ENCODE measurements at places on chromosomes 11 and 22.

DNA sequence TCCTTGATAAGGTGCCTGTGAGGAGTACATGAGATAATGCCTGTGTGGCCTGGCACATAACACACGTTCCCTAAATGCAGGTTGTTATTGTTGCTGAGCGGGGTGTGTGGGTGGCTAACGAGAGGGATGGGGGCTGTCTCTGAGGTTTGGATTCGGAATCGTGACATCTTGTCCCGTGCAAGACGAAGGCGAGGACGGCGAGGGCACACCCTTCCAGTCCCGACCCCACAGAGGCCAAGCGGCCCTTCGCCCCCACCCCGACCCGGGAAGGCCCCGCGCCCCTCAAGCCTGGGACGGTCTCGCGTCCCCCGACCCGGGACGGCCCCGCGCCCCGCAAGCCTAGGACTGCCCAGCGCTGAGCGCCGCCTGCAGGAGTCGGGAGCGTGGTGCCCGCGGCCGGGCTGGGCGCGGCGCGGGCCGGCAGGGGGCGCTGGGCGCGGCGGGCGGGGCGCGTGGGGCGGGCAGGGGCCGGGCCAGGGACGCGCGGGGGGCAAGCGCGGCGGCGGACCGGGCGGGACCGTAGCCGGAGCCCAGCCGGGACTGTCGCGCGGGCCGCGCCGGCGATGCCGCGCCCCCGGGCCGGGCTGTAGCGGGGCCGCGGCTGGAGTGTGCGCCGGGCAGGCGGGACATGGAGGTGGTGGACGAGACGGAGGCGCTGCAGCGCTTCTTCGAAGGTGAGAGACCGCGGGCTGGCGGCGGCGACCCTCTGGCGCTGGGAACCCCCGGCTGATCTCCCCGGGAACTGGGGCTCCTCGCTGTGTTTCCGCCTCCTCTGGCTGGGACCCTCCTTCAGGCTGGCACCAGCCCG is at the start of gene MYRF:
MYRF (plus strand) TSS at position 520 of the 808 bp plus-strand sequence; CDS start at position 629, 109 bp downstream.
- DNase-seq: peak; percentile 54

DNA sequence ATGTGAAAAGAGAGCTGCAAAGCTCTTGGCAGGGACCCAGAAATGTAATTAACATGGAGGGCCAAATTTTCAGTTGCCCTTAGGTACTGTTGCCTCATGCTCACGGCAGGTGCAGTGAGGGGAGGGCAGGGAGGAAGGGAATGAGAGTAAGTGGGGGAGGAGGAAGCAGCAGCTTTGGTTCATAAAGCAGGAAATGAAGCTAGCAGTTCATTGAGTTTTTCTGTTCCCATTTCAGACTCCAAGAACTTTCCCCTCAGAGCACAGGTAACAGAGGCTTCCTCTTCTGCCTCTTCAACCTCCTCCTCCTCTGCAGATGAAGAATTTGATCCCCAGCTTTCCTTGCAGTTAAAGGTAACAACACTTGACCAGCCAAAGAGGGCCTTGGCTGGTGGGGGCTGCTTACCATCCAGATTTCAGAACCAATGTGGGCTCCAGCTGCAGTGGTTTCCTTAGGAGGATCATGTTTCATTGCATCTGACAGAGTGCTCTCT is 57.9 kb upstream of the PARVA start:
- DNase-seq: no peak

DNA sequence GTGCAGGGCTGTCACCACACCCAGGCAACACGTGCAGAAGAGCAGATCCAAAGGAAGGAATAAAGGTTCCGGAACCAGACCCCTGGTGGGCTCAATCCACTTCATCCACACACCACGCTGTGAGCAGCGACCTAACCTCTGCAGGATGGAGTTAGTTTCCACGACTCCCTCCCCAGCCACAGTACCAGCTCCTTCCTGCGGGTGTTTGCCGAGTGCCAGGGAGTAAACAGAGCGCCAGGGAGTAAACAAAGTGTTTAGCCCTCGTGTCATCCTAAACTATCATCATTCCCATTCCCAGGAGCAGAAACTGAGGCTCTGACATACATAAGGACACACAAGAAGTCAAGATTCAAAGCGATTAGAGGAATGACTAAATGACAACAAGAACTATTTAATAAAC is 261.3 kb downstream of the MN1 start:
- no peak for DNase-seq

DNA sequence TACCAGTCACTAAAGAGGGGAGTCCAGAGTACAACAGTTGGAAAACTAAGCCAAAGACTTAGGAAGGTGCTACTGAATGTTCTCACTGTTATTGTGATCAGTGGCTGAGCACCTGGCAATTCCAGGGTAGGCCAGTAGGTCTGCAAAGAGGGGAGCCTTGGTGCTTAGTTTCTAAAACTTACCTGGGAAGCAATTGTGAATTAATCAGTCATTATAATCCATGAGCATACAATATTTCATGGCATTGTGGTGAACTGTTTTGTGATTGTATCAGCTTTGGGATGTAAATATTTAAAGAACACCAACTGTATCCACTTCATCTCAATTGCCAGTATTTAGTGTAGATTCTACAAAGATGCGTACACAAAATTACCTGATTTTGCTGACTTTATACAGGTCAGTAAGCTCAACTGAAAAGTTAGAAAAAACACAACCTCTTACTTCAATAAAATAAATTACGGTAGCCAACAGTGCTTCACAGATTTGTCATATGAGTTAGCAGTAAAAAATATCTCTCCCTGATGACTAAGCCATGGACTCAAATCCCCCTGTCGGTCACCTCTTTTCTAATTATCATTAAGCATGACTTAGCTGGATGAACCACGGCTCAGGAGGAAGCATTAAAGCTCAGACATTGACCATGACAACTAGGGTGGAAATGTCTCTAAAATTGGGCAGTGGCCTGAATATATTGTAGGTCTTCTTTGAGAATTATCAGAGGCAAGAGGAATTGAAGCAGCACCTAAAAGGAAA is 30.8 kb upstream of the SORL1 start:
- DNase-seq: peak; percentile 71

GRCh38 chr11:14775897-14776296 is 116.1 kb downstream of the CYP2R1 start:
- no peak for DNase-seq

DNA sequence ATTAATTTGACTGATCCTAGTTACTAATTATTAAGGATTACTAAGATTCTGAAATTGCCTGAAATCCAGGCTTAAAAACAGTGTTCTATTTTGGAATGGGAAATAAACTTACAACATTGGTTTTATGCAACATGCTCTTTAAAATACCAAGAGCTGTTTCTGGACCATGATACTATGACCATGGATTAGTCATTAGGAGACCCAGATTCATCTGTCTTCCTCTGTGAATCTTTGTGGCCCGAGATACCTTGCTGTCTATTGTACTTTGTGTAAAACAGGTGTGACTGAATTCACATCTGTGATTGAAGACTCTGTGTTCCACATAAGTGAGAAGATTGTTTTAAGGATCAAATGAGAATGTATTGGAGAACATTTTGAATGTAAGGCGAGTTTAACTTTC is 98.8 kb downstream of the HSD17B12 start:
- no peak for DNase-seq

DNA sequence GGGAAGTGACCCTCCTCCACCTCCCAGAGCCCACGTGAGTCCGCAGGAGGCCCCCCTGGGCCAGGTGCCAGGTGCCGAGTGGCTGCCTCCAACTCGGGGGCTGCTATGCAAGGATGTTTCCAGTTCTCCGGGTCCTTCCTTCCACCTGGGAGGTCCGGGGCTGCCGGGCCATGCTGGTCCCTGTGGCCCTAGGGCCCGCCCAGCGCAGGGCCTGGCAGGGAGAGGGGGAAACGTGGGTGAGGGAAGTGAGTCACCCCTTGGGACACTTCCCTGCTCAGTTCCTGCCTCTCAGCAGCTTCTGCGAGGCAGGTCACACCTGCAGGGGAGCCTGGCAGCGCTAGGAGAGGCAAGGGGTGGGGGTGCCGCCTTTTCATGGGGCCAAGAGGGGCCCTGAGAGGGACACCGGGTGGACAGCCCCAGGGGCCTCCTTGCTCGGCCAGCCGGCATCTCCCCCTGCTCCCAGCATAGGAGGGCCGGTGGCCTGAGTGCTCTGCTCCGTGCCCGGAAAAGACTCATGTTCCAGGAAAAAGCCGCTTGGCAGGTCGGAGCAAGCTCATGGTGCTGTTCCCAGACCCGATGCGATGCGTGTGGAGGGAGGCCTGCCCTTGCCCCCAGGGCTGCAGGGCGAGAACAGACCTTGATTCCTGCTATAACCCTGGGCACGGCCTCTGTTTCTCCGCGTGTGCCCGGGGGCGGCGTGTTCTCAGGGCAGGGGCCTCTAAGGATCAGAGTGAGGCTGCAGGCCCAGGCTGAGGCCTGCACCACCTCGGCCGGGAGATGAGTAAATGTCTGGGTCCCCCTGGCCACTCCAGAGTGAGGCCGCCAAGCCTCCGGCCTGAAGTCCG is 30.3 kb upstream of the WNT7B start:
- DNase-seq: peak; percentile 92

GRCh38 chr11:27216270-27217149 is 146.5 kb downstream of the CCDC34 start:
- DNase-seq: no peak

DNA sequence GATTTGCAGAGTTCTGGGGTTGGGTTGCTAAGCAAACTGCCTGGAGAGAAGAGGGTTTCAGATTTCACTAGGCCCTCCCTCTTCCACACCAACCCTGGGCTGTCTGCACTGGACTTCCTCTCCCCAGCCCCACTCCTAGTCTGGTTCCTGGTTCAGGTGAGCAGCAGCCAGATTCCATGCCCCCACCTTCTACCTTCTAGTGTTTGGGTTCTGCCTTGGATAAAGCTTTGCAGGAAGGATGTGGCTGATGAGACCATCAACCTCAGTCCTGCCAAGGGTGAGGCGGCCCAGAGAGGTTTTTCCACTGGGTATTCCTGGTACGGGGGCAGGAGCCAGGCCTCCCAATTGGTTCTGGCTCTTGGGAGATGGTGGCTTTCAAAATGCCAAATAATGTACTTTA is 68.3 kb downstream of the BCR start:
- DNase-seq: peak; percentile 68

DNA sequence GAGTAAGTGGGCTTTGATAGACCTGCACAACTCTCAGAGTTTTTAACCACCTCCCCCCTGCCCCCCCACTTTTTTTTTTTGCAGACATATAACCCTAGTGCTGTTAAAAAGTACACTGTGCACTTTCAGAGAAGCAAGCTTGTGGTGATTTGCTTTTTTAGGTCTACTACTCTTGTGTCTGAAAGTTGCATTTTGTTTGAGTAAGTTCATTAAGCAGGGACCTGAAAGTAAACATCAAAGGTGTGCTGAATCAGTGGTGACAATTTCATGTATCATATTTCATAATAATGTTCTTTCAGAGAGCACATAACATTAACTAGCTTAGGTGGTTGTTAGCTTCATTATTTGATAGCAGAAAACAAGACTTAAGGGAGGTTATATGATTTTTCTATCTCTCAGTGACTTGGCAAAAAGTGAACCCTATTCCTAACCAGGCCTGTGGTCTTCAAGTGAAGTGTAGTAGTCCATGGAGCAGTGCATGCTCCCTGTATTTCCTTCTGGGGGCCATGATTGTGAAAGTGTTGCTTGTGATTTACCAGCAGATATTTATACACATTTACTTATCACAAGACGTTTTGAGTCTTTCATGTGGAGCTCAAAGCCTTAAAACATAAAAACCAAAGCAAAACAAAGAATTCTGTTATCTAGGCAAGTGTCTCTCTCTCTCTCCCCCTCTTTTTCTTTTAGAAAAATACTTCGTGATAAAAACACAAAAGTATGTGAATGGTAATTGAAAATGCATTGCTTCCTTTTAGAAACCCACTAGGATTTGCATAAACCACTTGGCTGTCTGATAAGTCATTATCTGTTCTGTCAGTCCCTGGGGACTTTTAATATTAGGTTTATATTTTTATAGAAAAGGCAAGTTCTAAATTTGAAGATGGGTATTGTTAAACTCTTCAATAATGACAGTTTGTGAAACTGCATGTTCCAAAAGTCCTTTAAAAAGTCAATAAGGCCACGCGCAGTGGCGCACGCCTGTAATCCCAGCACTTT is 7.5 kb upstream of the RAG2 start:
- DNase-seq: no peak

DNA sequence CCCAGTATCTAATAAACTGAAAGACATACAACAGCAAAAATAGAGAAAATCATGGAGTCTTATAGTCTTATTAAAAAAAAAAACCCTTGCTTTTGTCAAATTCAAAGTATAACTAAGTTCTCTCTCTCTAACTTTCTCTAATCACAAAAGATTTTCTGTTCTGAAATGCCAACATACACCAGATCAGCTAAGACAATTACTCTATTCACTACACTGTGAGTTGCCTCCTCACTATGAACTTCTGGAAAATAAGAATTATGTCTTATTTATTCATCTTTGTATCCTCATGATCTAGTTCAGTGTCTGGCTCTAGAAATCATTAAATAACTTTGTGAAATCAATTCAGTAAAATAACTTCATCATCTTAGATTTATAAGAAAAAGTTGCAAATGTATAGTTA is 12.7 kb downstream of the FAM76B start:
- DNase-seq: no peak

DNA sequence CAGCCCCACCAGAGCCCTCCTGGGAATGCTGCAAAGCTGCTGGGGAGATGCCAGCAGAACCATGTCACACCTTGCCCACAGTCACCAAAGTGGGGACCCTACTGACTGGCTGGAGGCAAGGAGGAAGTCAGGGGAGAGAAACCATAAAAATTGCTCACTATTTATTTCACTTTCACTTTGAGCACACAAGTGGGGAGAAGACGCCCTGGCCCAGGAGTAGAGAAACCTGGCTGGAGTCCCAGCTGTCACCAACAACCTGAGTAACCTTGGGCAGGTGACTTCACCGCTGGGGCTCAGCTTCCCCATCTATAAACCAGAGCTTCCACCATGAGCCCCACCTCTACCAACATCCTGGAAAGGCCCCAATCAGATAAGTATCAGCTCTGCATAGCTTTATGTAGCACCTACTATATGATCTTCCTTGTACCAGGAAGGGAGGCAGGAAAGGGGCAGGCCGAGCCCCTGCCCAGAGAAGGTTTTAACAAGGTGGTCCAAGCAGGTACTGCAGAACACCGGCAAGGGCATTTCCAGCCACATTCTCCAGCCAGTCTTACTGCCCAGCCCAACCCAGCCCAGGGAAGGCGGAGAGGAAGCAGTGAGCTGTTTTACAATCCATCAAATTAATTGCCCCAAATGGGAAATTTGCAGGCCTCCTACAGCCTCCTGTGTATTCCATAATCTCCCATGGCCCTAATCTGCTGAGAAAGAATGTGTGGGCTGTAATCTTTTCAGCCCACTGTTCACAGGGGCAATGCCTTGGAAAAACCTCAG is 27.6 kb downstream of the PLEKHA7 start:
- peak; percentile 58 for DNase-seq

DNA sequence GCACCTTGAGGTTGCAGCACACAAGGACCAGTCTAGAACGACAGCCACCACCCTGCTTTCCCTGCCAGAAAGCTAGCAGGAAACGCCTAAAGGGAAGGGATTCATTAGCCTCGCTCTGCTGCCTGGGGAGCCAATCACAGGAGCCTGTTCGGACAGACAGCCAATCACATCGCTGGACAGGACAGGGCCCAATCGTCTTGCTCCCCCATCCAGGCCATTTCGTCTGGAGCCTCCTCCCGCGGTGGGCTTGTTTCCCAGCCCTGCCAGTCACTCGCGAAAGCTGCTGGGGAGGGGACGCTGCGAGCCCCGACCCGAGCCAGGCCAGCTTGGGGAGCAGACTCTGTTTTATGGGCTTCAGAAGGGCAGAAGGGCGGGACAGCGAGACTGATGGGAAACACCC is 79.8 kb upstream of the NCAM1 start:
- no peak for DNase-seq

Data from PC-3 (cell line).